ENCODE measurements at places on chromosomes 3 and 15.

DNA sequence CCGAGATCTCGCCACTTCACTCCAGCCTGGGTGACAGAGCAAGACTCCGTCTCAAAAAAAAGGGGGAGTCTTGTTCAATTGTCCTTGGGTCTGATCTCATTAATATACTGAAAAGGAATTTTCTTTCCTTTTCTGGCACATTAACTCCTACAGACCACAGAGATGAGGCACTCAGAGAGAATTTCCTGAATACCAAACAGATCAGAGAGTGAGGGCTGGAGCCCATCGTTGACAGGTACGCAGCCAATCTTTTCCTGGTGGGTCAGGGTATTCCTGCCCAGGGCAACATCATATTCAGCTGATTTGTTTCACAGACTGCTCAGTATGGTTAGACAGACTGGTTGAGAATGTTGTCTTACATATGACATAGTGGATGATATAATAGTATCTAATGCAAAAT, 82.8 kb upstream of the TNFSF10 start:
- DNase-seq = no peak

GRCh38 chr3:8773941-8774542, 4.6 kb upstream of the OXTR start:
- no peak for DNase-seq

GRCh38 chr3:146524961-146525360, 19.4 kb downstream of the PLSCR1 start:
- no peak for DNase-seq

DNA sequence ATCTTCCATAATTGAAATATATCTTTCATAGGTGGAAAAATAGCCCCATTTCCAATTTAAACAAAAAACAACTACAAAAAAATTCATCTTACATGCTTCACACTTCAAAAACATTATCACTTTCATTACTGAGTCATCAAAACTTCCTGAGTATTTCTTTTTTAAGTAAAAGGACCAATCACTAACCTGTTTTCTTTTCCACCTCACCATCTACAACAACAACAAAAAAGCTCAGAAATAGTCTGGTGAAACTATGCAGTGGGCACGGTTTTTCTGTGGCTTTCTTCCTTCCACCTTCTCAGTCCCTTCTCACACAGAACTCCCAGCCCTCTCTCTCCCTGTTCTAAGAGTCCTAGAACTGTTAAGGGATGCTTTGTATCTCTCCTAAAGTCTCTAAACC, 20.3 kb upstream of the TNIK start:
- DNase-seq = no peak

- no peak for DNase-seq
Measured at GRCh38 chr3:59334585-59334984, 284.8 kb upstream of the CFAP20DC start.

All from stimulated activated CD4-positive, alpha-beta T cell treated with anti-CD3 and anti-CD28 coated beads, Interleukin-12 subunit alpha, Interleukin-12 subunit beta, amount 100 ng/mL, for 4 hours (primary cell).